Activated naive CD4-positive, alpha-beta T cell treated with anti-CD3 and anti-CD28 coated beads, Interleukin-2, amount 50 U/mL, for 16 hours (primary cell): ENCODE measurements at places on chromosomes 1 and 21.

- DNase-seq, result no peak
These were observed 301.8 kb upstream of the DUSP10 start for GRCh38 chr1:222043444-222044292.

DNA sequence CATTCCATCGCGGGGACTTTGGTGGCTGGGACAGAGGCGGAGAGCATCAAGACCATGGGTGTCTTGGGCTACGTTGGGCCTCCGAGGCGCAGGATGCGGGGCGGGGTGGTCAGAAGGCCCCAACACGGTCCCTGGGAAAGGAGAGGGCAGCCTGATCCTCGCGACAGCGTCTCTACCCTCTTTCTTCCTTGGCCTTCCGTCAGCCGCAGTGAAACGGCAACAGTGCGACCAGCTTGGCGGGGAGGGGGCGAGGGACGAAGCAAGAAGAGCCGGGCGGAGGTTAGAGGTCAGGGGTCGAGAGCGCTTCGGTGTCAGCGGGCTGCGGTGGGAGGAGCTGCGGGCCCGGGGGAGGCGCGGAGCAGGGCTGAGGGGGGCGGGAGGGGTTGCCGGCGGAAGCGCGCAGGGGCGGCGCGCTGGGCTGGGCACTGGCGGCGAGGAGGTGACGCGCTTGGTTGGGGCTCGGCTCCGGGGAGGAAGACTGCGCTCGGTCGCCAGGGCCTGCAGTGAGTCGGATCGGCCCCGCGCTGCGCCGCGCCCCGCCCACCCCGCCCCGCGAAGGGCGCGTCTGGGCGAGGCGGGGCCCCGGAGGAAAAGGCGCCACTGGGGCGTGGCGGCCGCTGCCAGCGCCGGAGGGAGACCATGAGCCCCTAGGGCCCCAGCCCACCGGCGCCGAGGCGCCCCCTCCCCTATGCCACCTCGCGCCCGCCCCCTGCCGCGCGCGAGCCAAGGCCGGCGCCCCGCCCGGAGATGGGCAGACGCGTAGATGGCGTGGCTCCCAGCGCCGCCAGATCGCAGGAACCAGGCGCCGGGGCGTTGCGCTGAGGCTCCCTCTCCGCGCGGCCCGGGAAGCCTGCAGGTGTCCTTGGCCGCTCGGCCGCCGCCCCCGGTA is at the start of gene KCNC4:
TSS of gene KCNC4 (plus strand) at position 600 of the 889 bp plus-strand sequence. CDS start 1,186 bp downstream, outside the sequence.
- DNase-seq, result peak; percentile 90

- DNase-seq, result no peak
These were observed at the start of gene TMEM51 for GRCh38 chr1:15153184-15153841. Gene TMEM51 (plus strand): TSS chr1:15153747. CDS start chr1:15215088, 61,341 bp downstream.

DNA sequence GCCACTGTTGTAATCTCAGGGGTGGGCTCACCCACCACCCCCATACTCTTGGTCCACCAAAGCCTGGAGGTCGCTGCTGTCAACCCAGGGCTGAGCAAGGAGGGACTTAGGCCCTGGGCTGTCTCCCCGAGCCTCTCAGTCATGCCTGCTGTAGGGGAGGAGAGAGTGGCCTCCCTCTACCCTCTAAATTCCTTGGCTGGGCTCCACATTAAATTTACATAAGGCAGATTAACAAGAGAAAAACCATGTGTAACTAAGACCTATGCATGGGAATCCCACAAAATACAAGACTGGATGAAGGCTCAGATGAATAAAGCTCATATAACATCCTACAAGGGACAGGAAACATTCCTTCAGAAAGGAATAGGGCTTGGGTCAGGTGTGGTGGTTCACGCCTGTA is 1.8 kb upstream of the PIK3CD start:
- DNase-seq, result no peak

- DNase-seq, result no peak
These were observed 55.2 kb downstream of the SELENOF start for GRCh38 chr1:86858524-86859261.

DNA sequence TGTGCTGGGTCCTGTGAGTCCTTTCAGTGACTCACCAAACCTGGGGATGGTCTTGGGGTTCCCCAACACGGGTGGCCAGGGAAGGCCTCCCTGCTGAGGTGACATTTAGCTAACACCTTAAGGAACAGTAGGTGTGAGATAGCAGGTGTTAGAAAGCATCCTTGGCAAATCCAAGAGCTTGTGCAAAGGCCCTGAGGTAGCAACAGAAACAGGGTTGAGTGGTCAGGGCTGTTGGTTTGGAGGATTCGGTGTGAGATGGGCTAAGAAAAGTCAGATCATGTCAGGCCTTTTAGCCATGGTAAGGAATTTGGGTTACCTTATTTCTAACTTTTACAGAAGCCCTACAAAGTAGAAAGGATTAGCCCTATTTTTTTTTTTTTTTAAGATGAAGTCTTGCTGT is 343.0 kb downstream of the CAMTA1 start:
- no peak for DNase-seq

DNA sequence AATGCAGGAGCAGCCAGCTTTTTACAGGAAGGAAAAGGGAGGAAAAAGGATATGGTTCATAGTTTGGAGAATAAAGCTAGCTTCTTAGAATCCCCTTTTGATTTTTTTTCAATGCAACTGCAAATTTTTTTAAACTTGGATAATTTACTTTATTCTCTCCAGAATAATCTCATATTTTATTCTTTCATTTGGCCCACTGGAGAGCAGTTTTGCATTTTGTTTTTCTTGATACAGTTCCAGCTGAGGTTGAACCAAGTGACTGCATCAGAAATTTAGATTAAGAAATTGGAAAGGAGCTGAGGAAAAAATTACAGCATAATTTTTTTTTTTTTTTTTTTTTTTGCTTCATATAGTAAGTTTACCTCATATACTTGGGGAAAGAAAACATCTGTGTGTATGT is 22.8 kb downstream of the GABPA start:
- no peak for DNase-seq

- DNase-seq, result no peak
These were observed 116.3 kb downstream of the NAV1 start for GRCh38 chr1:201655243-201655642.

GRCh38 chr1:234727018-234727940 is 117.3 kb upstream of the IRF2BP2 start:
- DNase-seq, result no peak
